ENCODE measurements at places on chromosomes 13 and 19.
A peak's percentile ranks its signal among the peaks of the same experiment; 100 is the strongest.

- DNase-seq = no peak
Observed at GRCh38 chr19:53010494-53010893, 3.2 kb upstream of the ERVV-1 start.

- peak; percentile 15 for DNase-seq
Observed at GRCh38 chr13:35349673-35350278, 126.7 kb downstream of the MAB21L1 start.

DNA sequence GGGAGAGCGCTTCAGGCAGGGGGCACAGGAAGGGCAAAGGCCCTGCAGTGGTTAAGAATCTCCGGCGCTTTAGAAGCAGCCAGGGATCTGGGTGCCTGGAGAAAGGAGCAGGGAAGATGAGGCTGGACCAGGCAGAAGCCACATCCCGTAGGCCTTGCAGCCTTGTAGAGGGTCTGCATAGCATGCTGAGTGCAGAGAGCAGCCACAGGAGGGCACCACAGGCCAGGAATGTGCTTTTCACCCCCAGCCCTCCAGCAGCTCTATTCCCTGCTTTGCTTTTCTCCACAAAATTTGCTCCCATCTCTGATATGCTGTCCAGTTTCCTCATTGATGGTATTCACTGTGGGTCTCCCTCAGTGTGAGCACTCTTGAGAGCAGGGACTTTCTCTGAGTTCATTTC is 5.7 kb downstream of the WDR62 start:
- DNase-seq = peak; percentile 78

DNA sequence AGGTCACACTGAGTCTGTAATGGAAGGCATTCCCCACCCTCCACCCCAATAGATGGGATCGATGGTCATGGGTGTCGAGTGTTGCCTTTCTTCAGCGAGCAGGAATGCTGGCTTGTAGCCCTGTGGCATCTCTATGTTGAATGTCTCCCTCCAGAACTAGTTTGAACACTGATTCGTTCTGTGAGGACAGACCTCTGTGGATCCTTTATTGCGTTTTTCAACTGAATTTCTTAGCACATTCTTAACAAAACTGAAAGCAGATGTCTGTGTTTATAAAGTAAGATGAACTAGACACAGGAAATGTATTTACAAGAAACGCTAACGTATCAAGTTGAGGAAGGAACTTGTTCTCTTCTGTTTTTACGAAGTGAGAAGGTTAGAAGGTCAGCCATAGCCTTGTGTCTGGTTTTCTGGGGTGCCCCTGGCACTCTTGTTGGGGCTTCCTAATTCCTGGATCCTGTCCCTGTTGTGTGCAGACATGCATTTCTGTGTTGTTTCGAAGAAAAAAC is 36.8 kb upstream of the TM9SF2 start:
- DNase-seq = no peak

- DNase-seq = no peak
Observed at GRCh38 chr13:33639626-33640080, 178.3 kb upstream of the RFC3 start.

All from cardiac fibroblast (primary cell).